A673 (cell line): ENCODE measurements at places on chromosomes 6 and 20. TPM values are rescaled to one million over a fixed set of nuclear protein-coding genes. Genes with fewer than 3 reads are reported as not detected.

PPP1R16B gene
- total RNA-seq = 0.13 and 0.17 TPM in 2 replicates

DNA sequence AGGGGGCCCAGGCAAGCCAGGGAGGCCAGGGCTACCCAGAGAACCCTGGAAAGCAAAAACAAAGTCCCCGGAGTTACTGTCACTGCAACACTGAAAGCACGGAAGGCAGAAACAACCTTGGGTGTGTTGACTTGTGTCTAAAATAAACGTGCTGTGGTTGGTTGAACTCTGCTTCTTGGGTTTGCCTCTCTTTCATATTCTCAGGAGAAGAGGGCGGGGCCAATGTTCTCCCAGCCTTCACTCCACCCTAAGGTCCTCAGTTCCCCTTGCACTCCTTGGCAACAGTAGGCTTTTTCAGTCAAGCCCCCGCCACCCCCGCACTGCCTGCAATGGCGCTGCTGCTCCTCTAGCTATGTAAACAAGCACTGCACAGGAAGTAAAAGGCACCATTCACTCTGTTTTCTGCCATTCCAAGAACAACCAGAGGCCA, 60.9 kb downstream of the COL9A1 start:
- H3K27me3 ChIP-seq = peaks cover 9% of the 10 kb centered on the region
- H3K4me1 ChIP-seq = no peaks in the 10 kb centered on the region
- no peaks in the 10 kb centered on the region for H3K36me3 ChIP-seq
- H3K4me3 ChIP-seq = no peak overlapping the region
- no peak overlapping the region for H3K27ac ChIP-seq

CLDN20 gene
- not detected in 2 replicates for total RNA-seq

SIGLEC1 gene
- not detected in 2 replicates for total RNA-seq

DNA sequence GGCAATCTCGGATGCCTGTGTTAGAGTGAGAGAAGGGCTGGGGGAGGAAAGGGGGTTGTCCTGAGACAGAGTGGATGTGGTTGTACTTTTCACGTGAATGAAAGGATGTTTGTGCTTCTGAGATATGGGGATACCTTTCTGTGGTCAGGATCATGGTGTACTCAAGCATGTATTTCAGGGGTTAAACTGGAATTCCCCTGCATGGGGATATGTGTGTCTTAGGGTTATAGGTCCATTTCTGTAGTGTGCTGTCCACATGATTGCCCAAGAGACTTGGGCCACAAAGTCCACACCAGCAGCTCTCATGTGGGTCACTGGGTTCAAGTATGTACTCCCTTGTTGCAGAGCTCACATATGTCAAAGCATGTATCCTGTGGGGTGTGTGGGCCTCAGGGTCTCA, 10.5 kb downstream of the SYNGAP1 start:
- H3K36me3 ChIP-seq = peaks cover 8% of the 10 kb centered on the region
- no peaks in the 10 kb centered on the region for H3K27me3 ChIP-seq
- no peak for DNase-seq

- no peak for DNase-seq
- no peaks in the 10 kb centered on the region for H3K4me1 ChIP-seq
- no peaks in the 10 kb centered on the region for H3K36me3 ChIP-seq
- H3K4me3 ChIP-seq = no peak overlapping the region
Observed at GRCh38 chr6:151690768-151691562, 116.5 kb upstream of the ESR1 start.

NRSN2 gene
- 43.4 and 55.4 TPM in 2 replicates for total RNA-seq

RWDD2A gene
- total RNA-seq = 2.4 and 3.6 TPM in 2 replicates

PREX1 gene
- total RNA-seq = 145 and 174 TPM in 2 replicates

DNA sequence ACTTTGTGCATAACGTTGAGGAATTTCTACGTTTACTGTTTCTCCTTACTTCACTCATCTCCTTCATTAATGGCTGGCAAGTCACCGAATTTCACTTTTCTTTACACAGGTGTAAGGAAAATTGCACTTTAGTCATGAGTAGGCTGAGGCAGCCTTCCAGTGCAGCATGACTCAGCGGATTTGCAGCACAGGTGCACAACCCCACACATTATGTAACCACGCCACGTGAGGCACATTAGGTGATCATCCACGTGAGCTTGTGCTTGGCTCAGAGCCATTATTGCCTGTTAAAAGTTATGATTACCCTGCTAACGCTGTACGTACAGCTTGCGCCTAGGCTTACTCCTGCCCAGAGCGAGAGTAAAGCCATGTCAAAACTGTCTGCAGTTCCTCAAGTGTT, 158.8 kb downstream of the NKAIN2 start:
- no peak overlapping the region for H3K27ac ChIP-seq
- no peaks in the 10 kb centered on the region for H3K36me3 ChIP-seq
- no peak overlapping the region for H3K4me3 ChIP-seq
- no peak for DNase-seq
- no peaks in the 10 kb centered on the region for H3K27me3 ChIP-seq
- no peaks in the 10 kb centered on the region for H3K4me1 ChIP-seq

DNA sequence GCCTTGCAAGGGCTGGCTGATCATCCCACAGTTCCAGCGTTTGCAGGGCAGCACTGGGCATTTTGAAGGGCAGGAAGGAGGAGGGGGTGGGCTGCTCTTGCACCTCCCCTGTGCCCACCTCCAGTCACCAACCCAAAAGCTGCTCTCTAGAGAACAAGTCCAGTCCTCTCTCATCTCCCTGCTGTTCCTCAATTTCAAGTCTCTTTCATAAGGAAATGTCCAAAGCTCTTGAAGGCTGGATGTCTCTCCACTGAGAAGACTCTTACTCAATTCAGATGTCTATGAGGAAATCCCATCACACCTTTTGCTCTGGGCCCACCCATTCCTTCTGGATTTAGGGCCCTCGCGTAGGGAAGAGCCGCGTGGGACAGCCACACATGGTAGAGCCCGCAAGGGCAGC, 31.7 kb downstream of the WRNIP1 start:
- no peaks in the 10 kb centered on the region for H3K36me3 ChIP-seq
- H3K27ac ChIP-seq = peak overlapping the region; percentile 61
- DNase-seq = no peak
- no peak overlapping the region for H3K4me3 ChIP-seq

DNA sequence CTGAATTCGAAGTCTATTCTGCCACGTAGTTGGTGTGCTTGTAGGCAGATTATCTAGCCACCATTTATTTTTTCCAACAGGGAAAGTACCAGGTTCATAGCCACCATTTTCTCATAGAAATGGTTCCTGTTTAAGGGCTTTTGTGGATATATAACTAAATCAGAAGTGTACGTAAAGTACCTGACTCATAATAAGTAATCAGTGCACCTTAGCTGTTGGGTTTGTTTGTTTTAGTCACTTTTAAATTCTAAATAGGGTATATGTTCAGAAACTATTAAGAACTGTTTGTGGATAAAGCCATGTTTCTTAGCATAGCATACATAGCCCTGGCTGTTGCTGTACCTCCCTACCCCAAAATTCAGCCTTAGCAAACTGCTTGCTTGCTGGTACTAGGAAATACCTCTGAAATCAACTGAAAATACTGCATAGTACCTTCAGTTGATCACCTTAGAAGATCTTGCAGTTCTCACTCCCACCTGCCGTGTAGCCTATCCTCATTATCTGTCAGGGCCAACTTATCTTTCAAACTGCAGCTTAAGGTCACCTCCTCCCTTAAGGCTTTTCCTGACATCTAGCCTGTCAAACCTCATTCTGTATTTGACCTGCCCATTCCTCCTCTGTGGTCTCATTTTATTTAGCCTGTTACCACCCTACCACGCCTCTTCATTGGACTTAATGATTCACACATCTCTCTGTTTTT, 44.6 kb upstream of the COL10A1 start:
- H3K4me3 ChIP-seq = no peak overlapping the region
- DNase-seq = no peak
- no peak overlapping the region for H3K27ac ChIP-seq

- no peaks in the 10 kb centered on the region for H3K27me3 ChIP-seq
- H3K36me3 ChIP-seq = no peaks in the 10 kb centered on the region
- no peak for DNase-seq
- H3K4me3 ChIP-seq = no peak overlapping the region
- no peak overlapping the region for H3K27ac ChIP-seq
Observed at GRCh38 chr6:34324738-34325444, 67.6 kb downstream of the NUDT3 start.

DNA sequence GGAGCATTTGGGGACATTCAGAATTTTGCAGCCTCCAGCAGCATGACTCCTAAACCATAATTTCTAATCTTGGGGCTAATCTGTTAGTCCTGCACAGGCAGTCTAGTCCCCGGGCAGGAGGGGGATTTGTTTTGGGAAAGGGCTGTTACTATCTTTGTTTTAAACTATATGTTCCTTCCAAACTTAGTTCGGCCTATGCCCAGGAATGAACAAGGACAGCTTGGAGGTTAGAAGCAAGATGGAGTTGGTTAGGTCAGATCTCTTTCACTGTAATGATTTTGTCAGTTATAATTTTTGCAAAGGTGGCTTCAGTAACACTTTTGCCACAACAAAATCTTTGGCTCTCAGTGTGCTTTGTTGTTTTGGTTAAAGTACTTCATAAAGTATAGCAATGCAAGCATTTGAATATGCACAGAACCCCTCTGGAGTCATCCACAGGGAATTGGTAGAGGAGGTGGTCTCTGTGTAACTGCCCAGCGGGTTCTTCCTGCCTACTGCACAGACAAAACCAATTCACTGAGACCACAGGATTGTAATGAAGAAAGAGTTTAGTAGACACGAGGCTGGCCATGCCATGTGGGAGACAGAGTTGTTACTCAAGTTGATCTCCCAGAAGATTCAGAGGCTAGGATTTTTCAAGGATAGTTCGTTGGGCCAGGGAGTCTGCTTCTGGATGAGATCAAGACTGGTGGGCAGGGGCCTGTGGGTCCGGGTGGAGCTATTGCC, 224.1 kb upstream of the MYLIP start:
- H3K27ac ChIP-seq = no peak overlapping the region
- no peak overlapping the region for H3K4me3 ChIP-seq
- DNase-seq = no peak
- H3K27me3 ChIP-seq = no peaks in the 10 kb centered on the region
- H3K4me1 ChIP-seq = no peaks in the 10 kb centered on the region
